ENCODE measurements at places on chromosomes 1 and 21. TPM values are rescaled to one million over a fixed set of nuclear protein-coding genes. Genes with fewer than 3 reads are reported as not detected.

The PTAFR gene
- total RNA-seq, result 0.13 TPM

The RORC gene
- not detected for total RNA-seq

The SLC6A9 gene
- 10.5 TPM for total RNA-seq

The AMY1B gene
- total RNA-seq, result not detected

The MYOC gene
- total RNA-seq, result 0.13 TPM

The HSD3B2 gene
- not detected for total RNA-seq

The FCRLB gene
- total RNA-seq, result 1.2 TPM

The GBP3 gene
- total RNA-seq, result 23.7 TPM

The CCDC27 gene
- total RNA-seq, result not detected

The LIN28A gene
- total RNA-seq, result not detected

The TTLL7 gene
- 5.6 TPM for total RNA-seq

The MX1 gene
- total RNA-seq, result 3.3 TPM

The ZSWIM5 gene
- total RNA-seq, result 0.08 TPM

The IGSF21 gene
- not detected for total RNA-seq

The SLAMF7 gene
- 2.7 TPM for total RNA-seq

The OR2T11 gene
- not detected for total RNA-seq

The RAB25 gene
- total RNA-seq, result 3.4 TPM

The CYB5RL gene
- 4.4 TPM for total RNA-seq

The MAP3K21 gene
- 0.78 TPM for total RNA-seq

The NES gene
- 34.3 TPM for total RNA-seq

The TRABD2B gene
- under 0.01 TPM for total RNA-seq

The QSOX1 gene
- total RNA-seq, result 1,612 TPM

The GNAT2 gene
- total RNA-seq, result not detected

The ANKRD34A gene
- total RNA-seq, result 1.0 TPM

The NEGR1 gene
- 3.2 TPM for total RNA-seq

The NUAK2 gene
- 13.1 TPM for total RNA-seq

The ADAM30 gene
- 0.16 TPM for total RNA-seq

The EEIG2 gene
- 18.0 TPM for total RNA-seq

The GJB4 gene
- not detected for total RNA-seq

The WLS gene
- 217 TPM for total RNA-seq

The KIF26B gene
- 2.7 TPM for total RNA-seq

The TTF2 gene
- 14.5 TPM for total RNA-seq

The PPIH gene
- 51.3 TPM for total RNA-seq

The RNF186 gene
- not detected for total RNA-seq

The EDARADD gene
- 0.48 TPM for total RNA-seq

The LENEP gene
- total RNA-seq, result not detected

The DDAH1 gene
- total RNA-seq, result 27.3 TPM

The SMCP gene
- total RNA-seq, result not detected

The MPL gene
- not detected for total RNA-seq

The HSPA6 gene
- total RNA-seq, result not detected

The DPH5 gene
- 35.2 TPM for total RNA-seq

The GON4L gene
- total RNA-seq, result 29.6 TPM

The CD84 gene
- not detected for total RNA-seq

The ACTA1 gene
- total RNA-seq, result 0.13 TPM

The APOBEC4 gene
- total RNA-seq, result not detected

The GFI1 gene
- total RNA-seq, result 0.52 TPM

The SLC19A2 gene
- 9.3 TPM for total RNA-seq

The TEDDM1 gene
- not detected for total RNA-seq

The NFASC gene
- 1.2 TPM for total RNA-seq

The CATSPERE gene
- total RNA-seq, result 0.13 TPM

The REN gene
- total RNA-seq, result not detected
